ENCODE measurements at places on chromosomes 12 and 14. TPM values are rescaled to one million over a fixed set of nuclear protein-coding genes. Genes with fewer than 3 reads are reported as not detected.

Gene LUM
- 2.8 TPM for total RNA-seq

Gene TULP3
- total RNA-seq, result 10.5 TPM

Gene HCAR1
- total RNA-seq, result 0.21 TPM

Gene ANO2
- not detected for total RNA-seq

Gene MMP17
- 7.8 TPM for total RNA-seq

Gene TMEM260
- total RNA-seq, result 5.8 TPM
